ENCODE measurements at places on chromosomes 16 and 17.

DNA sequence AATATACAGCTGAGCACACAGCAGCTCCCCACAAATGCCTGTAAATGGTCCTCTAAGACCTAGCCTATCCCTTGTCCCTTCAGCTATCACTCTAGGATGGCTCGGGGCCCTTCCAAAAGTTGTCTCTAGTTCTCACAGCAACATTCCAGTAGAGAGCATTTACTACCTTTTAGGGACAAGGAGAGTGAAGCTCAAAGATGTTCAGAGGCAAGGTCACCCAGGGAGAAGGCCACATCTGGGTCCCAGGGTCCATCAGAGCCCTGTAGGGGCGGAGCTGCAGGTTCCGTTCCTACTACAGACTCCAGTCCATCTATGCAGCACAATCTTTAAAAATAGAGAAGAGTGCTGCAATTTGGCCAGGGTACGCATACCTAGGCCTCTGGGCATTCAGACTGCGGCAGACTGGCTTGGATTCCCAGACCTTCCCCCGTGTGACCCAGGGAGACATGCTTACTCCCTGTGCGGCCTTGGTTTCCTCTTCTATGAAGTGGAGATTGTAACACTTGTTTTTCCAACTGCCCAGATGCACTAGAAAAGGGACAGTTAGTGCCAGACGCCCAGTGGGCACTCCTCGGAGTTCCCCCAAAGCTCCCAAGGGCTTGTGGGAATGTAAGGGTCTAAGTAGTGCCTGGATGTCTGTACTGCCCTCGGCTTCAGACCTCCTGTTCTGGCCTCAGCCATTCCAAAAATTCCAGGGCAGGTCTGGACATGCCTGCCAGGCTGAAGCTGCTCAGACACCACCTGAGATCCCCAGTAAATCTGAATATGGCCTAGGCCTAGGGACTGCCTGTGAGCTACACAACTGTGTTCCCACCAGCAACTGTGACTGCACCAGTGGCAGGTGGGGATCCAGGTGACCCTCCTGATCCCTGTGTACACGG lies 2.5 kb downstream of the SLC12A4 start:
- DNase-seq = no peak

DNA sequence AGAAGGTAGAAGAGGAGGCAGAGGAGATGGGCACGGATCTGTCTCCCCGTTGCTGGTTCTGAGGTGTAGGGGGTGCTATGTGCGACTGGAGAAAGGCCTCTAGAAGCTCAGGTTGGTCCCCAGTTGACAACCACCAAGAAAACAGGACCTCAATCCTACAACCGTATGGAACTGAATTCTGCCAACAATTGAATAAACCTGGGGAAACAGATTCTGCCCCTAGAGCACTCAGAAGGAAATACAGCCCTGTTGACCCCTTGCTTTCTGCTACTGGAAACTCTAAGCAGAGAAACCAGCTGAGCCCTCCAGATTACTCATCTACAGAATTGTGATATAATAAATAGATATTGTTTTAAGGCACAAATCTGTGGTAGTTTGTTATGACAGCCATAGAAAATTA lies 313.0 kb upstream of the GOT2 start:
- no peak for DNase-seq

DNA sequence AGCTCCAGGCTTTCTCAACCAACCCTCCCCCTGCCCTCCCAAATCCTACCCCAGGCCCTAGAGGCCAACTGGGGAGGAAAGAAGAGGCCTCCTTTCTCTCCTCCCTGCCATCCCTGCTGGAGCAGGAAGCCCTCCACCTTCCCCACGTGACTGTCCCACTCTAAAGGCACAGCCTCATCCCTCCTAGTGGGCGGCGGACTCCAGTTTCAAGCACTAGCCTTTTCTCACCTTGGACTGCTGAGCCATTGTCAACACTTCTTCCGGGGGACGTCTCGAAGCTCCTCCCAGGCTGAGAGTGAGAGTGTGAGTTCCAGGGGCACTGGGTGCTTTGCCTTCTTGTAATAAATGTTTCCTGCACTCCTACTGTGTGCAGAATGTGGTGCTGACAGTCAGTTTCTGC lies 21.4 kb upstream of the IRX6 start:
- DNase-seq = no peak

DNA sequence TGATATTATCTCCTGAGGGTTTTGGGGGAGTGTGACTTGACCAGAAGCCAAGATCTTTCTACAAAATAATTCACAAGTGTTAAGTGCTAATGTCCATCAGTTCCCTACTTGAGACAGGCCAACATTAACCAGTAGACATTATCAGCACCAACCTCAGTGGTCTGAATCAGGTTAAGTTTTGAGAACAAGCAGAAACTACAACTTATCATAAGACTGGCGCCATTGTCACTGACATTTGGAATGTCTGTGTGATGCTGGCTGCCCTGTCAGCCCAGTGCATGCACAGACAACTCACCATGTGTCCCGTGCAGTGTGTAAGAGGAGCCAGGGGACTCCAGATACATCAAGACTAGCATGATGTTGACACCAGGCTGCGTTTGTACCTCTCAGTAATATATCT lies 76.8 kb downstream of the CCDC182 start:
- no peak for DNase-seq

- no peak for DNase-seq
Measured at GRCh38 chr16:3223913-3224515, 10.9 kb downstream of the ZNF200 start.

- no peak for DNase-seq
Measured at GRCh38 chr17:19796457-19796856, 48.4 kb upstream of the ALDH3A1 start.

- no peak for DNase-seq
Measured at GRCh38 chr17:58249270-58250133, 11.1 kb downstream of the LPO start.

DNA sequence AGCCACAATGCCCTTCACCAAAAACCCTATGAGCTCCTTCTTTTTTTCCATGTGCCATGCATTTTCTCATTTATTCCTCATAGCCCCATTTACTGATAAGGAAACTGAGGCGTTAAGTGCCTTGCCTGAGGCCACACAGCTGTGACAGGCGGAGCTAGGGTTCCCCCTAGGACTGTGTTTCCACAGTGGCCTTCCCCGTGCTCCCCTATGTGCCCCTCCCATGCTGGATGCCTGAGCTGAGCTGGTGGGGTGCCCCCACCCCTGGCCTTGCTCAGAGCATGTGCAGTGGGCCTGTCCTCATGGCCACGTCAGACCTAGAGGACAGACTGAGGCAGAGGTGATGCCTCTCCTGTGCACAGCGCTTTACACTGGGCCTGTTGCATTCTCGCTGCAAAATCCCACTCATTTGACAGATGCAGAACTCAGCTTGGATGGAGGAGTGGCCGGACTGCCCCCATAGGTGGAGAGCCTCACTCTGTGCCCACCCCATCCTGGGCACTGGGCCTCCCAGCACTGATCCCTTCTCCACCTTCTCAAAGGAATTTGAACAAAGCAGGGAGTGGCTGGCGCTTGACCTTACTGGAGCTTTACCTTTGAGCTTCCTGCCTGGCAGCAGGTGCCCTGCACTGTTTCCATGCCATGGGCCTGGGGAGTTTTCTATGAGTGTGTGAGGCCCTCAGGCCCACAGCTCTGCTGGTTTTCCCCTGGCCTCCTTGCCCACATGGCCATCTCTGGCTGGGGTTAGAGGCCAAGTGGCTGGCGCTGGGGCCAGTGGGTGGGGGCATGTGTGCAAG lies 2.6 kb downstream of the MAP2K3 start:
- DNase-seq = no peak

GRCh38 chr17:14153374-14153773 lies 83.3 kb downstream of the CDRT15 start:
- no peak for DNase-seq
